ENCODE measurements at places on chromosomes 3 and 15.

- ATAC-seq = no peak
Measured at GRCh38 chr15:45184562-45185041, 3.2 kb downstream of the SHF start.

- no peak for ATAC-seq
Measured at GRCh38 chr3:36060950-36061349, 319.4 kb upstream of the STAC start.

DNA sequence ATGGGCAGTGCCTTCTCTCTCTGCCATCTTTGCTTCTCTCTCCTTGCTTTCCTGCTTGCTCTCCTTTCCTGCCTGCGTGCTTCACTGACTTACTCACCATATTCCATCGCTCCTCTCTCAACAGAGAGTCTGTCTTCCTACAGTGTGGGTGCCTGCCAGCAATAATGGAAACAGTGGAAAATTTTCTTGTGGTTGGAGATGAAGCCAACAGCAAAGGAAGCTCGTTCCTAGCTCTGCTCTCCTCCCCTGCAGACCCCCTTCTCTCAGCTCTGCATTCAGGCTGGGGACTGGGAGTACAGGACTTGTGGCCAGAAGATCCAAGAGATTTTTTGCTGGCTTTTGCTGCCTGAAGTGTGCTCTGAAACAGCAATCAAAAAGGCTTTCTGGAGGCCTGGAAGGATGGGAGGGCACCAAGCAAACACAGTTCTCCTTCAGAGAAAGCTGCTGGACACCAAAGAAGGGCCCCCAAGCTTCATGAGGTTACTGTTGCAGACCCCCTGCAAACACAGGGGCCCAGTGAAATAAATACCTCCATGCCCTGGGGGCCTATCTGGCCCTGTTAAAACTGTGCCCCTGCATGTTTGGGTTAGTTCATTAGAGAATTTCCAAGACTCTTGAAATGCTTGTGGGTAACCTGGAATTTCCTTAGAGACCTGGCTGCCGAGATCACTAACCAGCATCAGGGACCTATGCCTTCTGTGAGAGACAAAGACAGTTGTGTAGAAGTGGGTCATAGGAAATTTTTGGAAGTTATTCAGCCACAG is 149.9 kb upstream of the RASGRP1 start:
- no peak for ATAC-seq

GRCh38 chr3:16599694-16600093 is 5.5 kb downstream of the DAZL start:
- ATAC-seq = no peak

GRCh38 chr3:102573483-102574028 is 138.7 kb downstream of the ZPLD1 start:
- ATAC-seq = no peak

GRCh38 chr15:93196135-93196670 is 107.2 kb upstream of the RGMA start:
- no peak for ATAC-seq
